ENCODE measurements at places on chromosomes 13 and 19.

DNA sequence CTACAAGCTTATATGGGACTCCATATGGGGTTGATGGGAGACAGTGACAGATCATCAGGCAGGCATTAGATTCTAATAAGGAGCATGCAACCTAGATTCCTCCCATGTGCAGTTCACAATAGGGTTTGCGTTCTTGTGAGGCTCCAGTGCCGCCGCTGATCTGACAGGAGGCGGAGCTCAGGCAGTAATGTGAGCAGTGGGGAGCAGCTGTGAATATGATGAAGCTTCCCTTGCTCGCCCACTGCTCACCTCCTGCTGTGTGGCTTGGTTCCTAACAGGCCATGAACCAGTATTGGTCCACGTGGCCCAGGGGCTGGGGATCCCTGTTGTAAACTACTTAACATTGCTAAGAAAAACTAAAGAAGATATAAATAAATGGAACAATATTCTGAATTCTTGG, 378.4 kb downstream of the KCNRG start:
- DNase-seq, result no peak

DNA sequence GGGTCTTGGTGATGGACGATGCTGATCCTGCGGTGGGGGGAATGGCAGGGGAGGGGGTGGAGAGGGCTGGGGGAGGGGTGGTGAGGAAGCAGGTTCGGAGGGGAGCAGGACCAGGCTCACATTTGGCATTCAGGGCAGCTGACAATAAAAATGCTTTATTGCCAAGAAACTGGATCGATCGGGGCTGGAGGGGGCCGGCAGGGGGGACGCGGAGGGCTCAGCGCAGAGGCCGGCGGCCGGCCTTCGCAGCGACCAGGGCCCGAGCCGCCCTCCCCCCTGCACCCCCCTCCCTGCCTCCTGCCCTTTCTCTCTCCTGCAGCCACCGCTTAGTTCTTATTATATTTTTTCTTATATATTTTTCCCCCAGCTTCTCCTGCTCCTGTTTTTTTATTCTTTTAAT, 18.1 kb upstream of the POU2F2 start:
- DNase-seq, result no peak

DNA sequence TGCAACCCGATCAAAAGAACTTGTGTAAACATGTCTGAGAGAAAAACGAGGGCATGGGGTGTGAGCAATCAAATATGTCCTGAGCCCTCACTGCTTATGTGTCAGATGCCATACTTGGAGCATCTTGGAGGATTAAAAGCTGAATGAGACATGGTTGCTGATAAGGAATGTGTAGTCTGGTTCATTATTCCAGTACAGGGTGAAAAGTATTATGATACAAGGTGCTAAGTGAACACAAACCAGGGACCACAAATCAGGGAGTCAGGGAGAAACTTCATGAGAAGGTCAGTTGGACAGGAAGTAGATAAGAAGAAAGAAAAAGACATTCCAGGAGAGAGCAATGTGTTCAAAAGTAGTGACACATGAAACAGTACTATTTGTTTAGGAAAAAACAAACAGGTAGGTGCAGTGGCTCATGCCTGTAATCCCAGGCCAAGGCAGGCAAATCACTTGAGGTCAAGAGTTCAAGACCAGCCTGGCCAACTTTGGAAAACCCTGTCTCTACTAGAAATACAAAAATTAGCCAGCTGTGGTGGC, 2.0 kb upstream of the RCBTB1 start:
- DNase-seq, result no peak

DNA sequence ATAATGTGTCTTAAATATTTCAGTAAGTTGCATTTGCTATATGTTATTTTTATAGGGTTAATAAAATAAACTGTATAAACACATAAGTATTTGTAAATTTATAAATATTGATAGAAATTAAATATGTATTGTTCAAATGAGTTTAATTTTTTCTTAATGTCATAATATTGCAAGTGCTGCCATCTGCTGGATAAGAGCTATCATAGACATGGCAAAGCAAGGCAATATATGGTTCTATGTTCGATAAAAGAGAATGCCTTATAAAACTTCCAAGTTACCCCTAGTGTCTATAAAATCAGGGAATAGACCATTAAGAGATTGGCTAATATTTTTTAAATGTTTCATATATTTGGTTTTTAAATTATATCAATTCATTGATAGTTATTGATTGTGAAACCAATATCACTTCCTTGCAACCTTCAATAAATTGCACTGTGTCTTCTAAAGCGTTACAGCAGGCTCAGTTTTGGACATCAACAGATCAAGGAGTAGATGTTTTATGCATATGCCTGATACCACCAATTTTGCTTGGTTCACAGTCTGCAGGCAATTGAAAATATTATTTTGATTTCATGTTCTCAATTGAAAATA, 29.0 kb upstream of the SLITRK6 start:
- DNase-seq, result peak; percentile 62

GRCh38 chr13:102548811-102549210, 48.0 kb upstream of the TPP2 start:
- no peak for DNase-seq

DNA sequence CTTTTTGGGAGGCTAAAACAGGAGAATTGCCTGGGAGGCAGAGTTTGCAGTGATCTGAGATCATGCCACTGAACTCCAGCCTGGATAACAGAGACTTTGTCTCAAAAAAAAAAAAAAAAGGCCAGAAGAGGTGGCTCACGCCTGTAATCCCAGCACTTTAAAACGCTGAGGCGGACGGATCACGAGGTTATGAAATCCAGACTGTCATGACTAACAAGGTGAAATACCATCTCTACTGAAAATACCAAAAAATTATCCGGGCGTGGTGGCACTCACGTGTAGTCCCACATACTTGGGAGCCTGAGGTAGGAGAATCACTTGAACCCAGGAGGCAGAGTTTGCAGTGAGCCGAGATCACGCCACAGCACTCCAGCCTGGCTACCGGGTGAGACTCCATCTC, 39.9 kb downstream of the ZNF611 start:
- DNase-seq, result no peak

DNA sequence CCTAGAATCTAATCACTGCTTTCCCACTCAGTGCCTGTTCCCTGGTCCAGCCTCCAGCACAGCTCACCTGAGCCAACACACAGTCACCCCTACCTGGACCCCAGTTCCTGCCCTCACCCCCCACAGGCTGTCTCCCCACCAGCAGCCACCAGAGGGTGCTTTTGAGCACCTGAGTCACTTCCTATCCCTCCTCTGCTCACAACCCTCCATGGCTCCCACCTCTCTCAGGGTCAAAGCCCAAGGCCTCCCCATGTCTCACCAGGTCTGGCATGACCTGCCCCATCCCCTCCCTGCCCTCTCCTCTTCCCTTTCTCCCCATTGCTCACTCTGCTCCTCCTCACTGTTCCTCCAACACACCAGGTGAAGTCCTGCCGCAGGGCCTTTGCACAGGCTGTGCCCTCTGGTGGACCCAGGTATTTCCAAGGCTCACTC, 7.1 kb upstream of the DPP9 start:
- peak; percentile 78 for DNase-seq

- DNase-seq, result peak; percentile 7
These were observed 81.0 kb upstream of the UBAC2 start for GRCh38 chr13:99119656-99120055.

GRCh38 chr13:99040536-99041131, 62.8 kb upstream of the DOCK9 start:
- DNase-seq, result no peak

GRCh38 chr19:3210347-3211017, 14.0 kb upstream of the CELF5 start:
- DNase-seq, result peak; percentile 25

GRCh38 chr13:39451301-39451700, 151.7 kb downstream of the LHFPL6 start:
- DNase-seq, result peak; percentile 38

DNA sequence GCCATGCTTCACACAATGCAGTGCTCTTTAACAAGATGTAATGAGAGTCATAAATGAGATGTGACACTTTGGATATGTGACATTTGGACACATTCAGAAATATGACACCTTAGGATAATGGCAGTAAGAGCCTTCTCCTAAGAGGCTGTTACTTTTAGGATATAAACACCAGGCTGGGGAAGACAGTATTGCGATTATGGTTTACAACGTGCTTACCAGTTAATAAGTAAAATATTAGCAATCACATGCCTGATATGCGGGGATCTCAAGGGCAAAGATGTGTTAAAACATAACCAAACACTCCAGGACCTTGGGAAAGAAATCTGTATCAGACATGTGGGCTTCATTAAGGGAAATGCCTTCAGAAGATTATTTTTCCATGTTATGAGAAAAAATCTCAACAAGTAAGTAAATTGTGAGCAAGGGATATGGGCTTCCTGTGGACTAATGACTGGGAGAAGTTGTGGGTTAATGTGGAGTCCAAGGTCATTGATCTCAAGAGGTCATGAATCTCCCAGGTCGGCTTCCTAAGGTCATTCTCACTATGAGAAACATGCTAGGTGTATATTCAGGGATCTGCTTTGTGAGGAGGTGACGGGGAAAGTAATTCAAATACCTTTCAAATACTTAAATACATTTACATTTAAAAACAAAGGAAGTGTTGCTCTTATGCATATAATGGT, 105.3 kb downstream of the STARD13 start:
- no peak for DNase-seq

DNA sequence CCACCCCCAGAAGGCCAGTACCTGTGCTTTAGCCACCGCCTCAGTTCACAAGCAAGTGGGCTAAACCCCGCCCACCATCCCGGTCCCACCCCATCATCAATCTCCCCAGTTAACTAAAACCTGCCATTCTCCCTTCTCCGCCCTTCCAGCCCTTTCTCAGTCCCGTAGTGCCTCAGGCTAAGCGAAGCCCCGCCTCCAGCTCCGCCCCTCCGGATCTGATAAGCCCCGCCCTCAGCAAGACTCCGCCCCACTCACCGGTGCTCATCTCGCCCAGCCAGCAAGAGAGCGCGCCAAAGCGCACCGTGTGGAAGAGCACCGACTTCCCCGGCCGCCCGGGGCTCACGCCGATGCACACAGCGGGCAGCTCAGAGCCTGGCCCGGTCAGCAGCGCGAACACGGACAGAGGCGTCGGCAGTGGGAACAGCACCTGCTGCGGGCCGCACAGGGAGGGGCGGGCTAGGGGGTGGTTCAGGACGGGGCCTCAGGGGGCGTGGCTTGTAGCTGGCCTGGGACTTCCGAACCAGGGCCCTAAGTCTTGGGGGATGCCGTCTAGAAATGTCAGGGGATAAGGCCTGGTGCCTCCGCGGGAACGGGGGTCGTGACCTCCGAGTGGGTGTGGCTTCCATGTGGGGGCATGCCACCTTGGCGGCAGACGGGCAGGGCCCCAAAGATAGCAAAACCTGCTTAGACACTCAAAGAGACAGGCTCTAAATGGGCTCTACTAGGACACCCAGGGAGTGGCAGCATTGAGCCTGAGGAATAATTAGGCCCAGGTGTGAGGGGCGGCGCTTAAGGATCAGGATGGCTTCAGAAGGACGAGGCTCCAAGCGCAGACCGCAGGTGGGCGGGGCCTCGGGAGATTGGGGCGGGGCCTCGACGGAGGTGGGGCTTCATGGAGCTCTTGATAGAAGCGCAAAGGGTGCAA, 21.4 kb downstream of the MAP4K1 start:
- DNase-seq, result no peak

GRCh38 chr13:95224064-95224463, 77.2 kb downstream of the ABCC4 start:
- no peak for DNase-seq

DNA sequence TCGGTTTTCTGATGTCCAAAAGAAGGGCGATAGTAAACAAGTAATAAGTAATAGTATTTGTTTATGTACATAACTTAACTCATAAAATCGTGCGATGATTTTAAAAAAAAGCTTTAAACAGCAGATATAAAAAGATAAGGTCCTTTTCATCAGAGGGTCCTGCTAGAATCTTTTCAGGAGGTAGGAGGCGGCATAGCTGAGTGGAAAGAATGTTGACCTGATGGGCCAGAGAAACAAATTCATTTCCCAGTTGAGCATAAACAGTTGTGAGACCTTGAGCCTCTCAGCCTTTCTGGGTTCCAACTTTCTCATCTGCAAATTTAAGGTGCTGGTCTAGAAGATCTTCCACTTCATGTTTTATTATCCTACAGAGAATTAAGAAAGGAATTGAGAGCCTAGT, 173.5 kb downstream of the LACC1 start:
- DNase-seq, result no peak

DNA sequence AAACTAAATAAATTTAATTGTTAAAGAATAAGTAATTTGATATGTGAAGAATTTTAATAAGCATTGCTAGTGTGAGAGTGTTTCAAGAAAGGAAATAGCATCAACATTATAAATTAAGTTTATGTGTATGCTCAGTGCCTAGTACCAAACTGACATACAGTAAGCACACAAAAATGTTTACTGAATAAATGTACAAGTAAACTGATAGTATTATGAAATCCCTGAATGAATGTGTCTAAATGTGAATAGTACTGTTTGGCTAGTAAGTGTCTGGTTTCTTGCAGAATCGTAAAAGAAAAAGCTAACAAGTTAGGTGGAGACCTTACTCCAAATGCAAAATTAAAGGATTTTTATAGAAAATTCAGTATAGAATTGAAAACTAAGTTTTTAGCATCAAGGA, 233.6 kb downstream of the PCDH9 start:
- no peak for DNase-seq

DNA sequence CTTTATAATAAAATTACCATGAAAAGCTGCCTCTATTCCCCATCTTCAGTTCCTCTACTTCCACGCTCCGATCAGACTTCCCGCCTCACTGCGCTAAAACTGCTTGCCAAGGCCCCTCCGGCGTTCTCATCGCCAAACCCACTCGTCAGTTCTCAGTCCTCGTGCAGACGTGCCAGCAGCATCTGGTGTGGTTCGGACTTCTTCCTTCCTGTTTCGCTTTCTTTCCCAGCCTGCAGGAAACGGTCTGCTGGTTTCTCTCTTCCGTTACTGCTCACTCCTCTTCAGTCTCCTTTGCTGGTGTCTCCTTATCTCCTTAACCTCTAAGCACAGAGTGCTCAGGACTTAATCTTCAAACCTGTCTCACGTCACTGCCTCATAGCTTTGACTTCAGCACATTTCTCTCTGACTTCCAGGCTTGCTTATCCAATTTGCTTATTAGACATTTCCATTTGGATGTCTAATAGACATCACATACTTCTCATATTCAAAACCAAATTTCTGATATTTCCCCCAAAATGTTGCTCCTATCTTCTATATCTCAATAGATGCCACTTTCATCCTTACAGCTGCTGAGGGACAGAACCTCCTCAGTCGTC, 40.3 kb downstream of the RCBTB2 start:
- DNase-seq, result peak; percentile 94

- DNase-seq, result no peak
These were observed 127.6 kb downstream of the KATNAL1 start for GRCh38 chr13:30179597-30180276.

- DNase-seq, result no peak
These were observed 229.4 kb downstream of the FGF14 start for GRCh38 chr13:102172406-102172805.

- DNase-seq, result no peak
These were observed 2549.4 kb downstream of the PCDH9 start for GRCh38 chr13:64680739-64681138.

- DNase-seq, result peak; percentile 46
These were observed 42.5 kb upstream of the SCEL start for GRCh38 chr13:77492982-77493381.

Data from OCI-M1 (cell line).